Left hindlimb (tissue), 1 donor: ENCODE measurements at places on chromosomes 3 and 15.

- DNase-seq: no peak
Observed at GRCh38 chr3:122679882-122680474, 661 bp upstream of the PARP14 start.

GRCh38 chr15:48590723-48591122, 54.8 kb downstream of the FBN1 start:
- no peak for DNase-seq

- DNase-seq: no peak
Observed at GRCh38 chr3:113097960-113098447, 107.2 kb downstream of the GTPBP8 start.

DNA sequence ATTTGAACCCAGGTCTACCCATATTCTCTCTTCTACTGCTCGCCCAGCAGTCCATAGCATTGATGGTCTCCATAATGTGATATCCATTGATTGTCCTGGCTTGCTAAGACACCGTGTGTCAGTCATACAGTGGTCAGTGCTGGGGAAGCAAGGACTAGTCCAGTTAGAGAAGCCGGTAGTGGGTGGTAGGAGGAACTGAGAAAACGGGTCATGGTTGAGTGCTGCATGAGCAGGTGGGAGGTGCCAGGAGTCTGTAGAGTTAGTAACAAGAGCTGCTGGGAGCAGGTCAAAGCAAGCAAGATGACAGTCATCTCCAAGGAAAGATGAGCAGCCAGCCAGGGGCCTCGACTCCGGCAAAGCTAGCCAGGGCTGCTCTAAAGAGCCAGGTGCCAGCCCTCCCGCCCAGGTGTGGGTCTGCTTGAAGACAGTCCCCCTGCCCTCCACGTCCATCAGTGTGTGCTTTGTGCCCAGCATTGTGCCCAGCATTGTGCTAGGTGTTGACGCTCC, 29.5 kb upstream of the USP3 start:
- no peak for DNase-seq

DNA sequence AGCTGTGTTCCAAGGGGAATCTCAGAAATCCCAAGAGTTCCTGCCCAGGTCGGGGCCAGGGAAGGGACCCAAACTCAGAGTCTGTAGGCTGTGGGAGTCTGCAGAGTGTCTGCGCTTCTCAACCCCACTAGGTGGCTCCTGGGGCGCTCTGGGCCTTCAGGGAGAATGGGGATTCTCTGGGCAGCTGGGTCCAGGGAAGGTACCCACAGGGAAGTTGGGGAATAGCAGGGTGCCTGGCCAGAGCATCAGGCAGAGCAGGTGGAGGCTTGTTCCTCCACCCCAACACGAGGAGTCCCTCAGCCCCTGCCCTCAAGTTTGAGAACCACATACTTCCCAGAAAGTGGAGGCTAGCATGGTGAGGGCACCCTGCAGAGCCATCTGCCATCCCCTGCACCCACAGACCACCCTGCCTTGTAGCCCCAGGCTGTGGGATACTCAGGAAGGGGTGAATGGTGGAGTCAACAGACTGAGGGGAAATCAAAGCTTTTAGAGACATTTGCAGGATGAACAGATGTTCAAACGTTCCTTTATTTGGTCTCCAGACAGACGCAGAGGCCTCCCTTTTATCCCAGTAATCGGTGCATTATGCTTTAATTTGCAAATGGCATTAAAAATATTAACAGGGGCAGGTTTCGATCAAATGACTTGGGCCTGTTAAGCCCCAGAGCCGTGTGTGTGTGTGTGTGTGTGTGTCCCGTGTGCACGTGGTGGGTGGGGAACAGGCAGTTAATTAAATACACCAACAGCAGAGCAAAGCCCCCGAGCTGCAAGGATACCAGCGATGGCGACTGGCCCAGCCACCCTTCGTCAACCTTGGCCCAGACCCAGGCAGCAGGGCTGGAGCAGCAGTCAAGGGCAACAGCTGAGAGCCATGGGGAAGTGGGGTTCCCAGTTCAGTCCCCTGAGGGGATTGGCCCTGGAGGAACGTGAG, 57.7 kb downstream of the DNAJB8 start:
- no peak for DNase-seq

- no peak for DNase-seq
Observed at GRCh38 chr3:113894927-113895326, 52.9 kb upstream of the ZDHHC23 start.

DNA sequence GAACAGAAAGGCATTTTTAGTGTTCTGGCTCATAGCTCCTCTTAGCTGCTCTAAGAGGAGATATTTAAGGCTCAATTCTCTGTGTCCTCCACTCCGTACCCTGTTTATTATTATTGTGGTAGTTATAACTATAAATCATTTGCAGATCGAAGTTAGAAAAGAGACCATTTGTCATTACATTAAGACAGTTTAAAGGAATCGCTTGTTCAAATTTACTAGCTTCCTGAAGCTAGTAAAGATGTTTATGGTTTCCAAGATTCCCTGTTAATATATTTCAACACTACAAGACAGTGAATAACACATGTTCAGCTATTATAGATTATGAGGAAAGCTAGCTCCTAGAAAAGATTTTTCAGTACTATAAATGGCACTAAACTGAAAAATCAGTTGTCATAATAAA, 12.6 kb downstream of the ATXN7 start:
- no peak for DNase-seq

- DNase-seq: no peak
Observed at GRCh38 chr3:106204160-106204868, 335.5 kb upstream of the CBLB start.

DNA sequence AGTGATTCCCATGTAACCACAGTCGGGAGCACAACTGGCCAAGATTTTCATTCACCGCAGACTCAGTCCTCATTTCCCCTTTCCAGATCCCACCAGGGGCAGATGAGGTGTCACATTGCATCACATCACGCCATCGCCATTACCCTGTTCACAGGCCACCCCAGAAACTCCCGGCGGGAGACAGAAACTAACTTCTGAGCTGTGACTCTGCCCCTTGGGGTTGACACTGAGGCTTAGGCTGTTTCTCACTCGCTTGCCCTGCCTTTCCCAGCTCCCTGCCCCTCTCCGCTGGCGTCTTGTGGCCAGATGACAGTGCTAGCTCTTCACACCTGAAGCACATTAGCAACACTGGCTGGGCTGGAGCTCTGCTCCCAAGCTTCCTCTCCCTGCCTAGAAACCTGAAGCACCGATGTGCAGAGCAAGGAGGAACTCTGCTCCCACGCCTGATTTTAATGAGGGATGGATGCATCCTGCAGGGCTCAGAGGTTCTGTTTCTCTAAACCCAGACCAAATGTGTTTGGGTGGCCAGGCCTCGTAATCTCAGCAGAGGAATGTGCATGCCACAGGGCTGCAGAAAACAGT, 88.8 kb upstream of the CTDSPL start:
- no peak for DNase-seq

DNA sequence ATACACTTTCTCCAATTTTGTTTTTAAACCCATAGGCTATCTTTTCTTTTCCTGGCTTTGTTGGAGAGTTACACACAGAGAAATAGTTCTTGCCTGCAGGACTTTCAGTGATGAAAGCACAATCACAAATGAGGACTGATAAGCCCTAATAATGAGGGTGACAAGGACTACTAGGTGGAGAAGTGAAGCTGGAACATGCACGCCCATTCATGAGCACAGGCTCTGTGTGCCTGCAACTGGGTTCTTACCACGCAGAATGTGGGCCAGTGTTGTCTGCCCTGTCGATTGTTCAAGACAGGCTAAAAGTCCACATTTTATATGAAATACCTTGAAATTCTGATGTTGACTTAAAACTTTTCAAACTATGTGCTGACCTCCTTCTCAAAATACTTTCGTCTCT, 162.3 kb upstream of the STRIT1 start:
- no peak for DNase-seq

DNA sequence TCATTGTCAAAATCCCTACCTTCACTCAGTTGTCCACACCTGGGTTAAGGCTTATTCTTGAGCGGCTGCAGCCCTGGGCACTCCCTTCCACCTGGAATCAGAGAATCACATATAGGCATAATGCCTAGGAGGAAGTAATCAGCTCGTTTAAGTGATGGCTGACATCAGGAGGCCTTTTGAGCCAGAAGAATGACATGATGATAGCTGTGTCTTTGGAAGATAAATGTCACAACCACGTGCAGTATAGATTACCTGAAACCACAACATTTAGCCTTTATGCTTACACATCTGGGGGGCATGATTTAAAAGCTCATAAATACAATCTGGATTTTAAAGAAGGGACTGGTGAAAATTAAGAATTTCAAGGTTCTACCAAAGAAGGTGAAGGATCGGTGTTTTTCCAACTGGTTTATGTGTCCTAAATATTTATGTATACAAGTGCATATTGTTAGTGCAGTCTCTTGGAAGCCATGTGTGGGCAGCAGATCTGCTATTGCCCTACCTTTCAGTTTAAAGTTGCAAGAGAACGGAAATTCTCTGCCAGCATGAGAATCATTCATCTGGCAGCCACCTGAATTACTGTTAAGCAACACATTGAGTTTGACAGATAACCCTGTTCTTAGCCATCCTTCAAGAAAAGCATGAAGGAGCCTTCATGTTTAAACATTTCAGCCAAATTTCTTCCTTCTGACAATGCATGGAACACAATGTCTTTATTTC, 163.4 kb upstream of the NR2E3 start:
- DNase-seq: no peak

- DNase-seq: no peak
Observed at GRCh38 chr3:172520301-172520831, 2.9 kb downstream of the TNFSF10 start.

DNA sequence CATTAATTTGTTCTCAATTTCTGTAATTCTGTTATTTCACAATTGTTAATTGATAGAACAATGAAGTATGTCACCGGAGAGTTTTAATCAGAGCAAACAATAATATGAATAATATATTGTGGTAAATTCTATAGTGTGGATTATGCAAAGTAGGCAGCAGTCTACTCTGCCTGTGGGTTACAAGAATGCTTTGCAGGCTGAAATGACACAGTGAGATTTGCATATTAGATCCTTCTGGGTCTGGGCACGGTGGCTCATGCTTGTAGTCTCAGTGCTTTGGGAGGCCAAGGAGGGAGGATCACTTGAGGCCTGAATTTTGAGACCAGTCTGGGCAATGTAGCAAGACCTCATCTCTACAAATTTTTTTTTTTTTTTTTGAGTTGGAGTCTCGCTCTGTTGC, 12.5 kb downstream of the COPG1 start:
- no peak for DNase-seq

DNA sequence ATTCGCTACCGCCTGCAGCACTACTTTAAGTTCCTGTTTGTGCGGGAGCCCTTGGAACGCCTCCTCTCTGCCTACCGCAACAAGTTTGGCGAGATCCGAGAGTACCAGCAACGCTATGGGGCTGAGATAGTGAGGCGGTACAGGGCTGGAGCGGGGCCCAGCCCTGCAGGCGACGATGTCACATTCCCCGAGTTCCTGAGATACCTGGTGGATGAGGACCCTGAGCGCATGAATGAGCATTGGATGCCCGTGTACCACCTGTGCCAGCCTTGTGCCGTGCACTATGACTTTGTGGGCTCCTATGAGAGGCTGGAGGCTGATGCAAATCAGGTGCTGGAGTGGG, 995 bp downstream of the CHST14 start:
- no peak for DNase-seq

GRCh38 chr15:93312891-93313486, 224.0 kb upstream of the RGMA start:
- peak; percentile 36 for DNase-seq

- no peak for DNase-seq
Observed at GRCh38 chr15:42138968-42139386, 17.5 kb downstream of the PLA2G4F start.

DNA sequence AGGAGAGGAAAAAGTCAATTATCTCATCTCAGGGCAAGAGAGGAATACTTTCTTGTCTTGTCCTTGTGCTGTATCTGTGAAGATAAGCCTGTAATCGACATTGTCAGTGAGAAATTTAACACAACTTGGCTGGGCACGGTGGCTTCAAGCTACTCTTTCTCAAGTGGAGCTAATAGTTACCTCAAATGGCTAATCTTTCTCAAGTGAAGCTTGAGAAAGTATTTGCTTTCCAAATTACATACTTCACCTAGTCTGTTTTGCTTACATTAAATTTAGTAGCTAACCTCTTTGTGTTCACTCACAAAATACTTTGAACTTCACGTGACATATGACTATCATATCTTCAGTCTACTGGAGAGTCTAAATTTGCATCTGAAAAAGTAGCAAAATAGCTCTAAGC, 48.3 kb upstream of the B3GALNT1 start:
- DNase-seq: no peak

DNA sequence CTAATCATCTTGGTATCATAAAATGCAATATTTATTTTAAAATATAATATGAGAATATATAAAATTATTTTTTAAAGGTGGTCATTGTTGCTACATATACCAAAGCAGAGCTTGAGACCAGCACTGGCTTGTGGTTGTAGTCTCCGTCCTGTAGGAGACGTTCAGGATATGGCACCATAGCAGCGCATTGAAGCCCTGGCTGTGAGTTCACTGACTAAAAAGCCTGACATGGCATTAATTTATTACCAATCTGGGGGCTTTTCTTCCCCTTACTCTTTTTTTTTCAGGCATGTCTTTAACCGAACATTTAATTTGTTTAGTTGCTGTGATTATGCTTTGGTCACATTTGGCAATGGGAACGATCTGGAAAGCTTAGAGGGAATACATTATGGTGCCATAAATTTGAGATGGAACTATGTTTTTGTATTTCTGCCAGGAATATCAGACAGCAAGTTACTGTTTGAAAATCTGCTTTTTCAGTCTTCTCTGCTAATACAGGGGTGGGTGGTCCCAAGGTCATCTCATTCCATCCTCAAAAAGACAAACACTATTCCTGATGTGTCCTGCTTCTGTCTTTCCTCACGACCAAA, 108.5 kb downstream of the ZIC4 start:
- DNase-seq: no peak

- no peak for DNase-seq
Observed at GRCh38 chr3:134253475-134254226, 3.0 kb upstream of the RYK start.

DNA sequence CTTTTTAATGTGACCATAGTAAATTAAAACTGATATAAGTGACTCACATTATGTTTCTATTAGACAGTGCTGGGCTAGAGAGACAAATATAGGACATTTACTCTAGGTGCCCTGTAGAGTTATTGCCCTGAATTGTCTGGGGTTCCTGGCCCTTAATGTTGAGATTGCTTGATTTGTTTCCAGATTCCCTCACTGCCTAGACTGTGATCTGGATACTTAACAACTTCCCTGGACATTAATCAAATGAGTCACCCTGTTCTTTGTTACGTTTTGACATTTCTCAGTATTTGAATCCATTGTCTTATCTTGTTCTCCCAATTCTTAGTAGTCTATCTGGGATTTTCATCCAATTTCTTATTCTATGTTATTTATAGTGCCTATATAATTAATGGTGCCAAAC, 65.8 kb downstream of the DTWD1 start:
- no peak for DNase-seq
